ENCODE measurements at places on chromosomes 12 and 14. TPM values are rescaled to one million over a fixed set of nuclear protein-coding genes. Genes with fewer than 3 reads are reported as not detected.

GRCh38 chr12:39588348-39588747 is 31.3 kb downstream of the ABCD2 start:
- no peak for DNase-seq

DNA sequence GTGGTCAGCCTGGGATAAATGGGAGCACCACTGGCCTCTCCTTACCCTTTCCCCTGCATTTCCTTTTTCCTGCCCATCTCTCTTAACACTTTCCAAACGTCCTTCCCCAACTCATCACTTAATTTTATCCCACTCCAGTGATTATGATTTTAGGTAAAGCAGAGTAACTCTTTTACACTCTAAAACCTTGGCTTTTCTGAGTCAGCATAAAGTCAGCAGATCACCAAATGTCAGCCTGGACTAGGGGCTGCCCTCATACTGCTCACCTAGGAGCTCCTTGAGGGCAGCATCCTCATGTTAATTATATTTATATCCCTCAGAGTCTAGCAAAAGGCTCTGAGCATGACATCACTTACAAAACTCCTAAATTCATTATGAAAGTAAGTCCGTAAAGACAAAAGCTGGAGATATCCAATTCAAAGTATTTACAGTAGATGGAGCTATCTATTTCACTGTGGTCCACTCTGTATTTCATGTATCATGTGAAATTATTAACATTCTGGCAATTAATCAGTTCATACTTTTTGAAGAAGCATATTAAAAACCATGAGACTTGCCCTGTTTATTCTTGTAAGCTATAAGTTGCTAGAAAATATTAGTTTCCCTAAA is 17.0 kb upstream of the DICER1 start:
- DNase-seq, result no peak

The P2RX2 gene
- not detected for polyA plus RNA-seq

The ATXN7L3B gene
- 16.7 TPM for polyA plus RNA-seq

- no peak for DNase-seq
Measured at GRCh38 chr14:61271552-61271951, 9.6 kb downstream of the TMEM30B start.

The SRGAP1 gene
- 8.4 TPM for polyA plus RNA-seq

The PTPRO gene
- not detected for polyA plus RNA-seq

- no peak for DNase-seq
Measured at GRCh38 chr14:96776791-96777190, 20.4 kb upstream of the VRK1 start.

DNA sequence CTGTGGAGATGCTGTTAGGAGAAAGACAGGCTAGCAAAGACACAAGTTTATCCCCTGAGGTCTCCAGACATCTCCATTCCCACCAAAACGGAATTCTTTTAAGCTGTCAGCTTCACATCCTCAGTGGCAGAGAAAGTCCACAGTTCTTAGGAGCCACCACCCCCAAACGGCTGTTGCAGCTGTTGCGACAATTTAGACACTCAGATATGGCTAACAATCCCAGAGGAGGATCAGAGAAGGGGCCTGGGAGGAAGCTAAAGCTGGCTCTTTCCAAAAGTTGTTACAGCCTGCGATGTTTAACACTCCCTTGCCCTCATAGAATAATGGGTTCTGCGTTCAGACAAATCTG is 1.9 kb upstream of the ATP5MC2 start:
- DNase-seq, result no peak

GRCh38 chr12:49967777-49968250 is 4.9 kb upstream of the AQP6 start:
- DNase-seq, result no peak

DNA sequence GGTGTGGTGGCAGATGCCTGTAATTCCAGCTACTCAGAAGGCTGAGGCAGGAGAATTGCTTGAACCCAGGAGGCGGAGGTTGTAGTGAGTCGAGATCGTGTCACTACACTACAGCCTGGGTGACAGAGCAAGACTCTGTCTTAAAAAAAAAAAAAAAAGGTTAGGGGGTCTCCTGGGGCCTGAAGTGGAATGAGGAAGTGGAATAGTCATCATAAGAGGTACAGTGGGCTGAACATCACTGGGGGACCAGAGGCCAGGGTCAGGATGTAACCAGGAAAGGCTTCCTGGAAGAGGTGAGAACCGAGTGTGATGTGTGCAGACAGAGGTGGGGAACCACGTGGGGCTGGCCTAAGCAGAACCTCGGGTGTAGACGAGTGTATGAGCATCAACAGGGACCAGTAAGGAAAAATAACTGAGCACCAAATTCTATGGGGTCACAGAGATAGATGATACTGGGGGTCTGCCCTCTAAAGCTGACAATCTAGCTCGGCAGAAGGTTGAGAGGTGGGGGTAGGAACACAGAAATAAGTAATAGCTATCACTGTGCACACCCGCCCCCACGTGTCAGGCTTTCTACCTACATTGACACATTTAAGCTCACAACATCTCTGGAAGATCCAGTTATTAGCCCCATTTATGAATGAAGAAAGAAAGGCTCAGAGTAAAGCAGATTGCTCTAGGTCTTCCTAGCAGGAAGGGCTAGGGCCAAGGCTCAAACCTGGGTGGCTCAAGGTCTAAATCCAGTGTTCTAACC is 5.0 kb upstream of the COX6A1 start:
- no peak for DNase-seq

DNA sequence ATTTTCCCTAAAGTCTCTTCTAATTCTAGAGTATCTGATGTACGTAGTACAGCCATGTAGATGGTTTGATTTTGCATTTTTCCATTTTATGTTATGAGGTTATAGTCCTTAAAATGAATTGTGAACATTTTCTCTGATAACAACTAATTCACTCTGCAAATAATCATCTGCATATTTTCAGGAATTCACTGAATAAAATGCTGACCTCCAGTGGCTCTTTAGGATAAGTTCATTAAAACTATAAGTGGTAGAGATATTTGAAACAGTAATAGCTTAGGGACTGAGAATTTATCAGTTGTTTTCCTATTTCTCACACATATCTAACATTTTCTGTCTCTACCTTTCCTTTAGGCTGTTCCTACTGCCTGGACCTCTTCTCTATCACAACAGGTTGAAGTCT is 4.4 kb downstream of the MSRB3 start:
- no peak for DNase-seq

GRCh38 chr12:89468648-89469326 is 55.8 kb downstream of the GALNT4 start:
- DNase-seq, result no peak

GRCh38 chr14:102457509-102457908 is 52.1 kb downstream of the ANKRD9 start:
- no peak for DNase-seq

The EEA1 gene
- 5.0 TPM for polyA plus RNA-seq

DNA sequence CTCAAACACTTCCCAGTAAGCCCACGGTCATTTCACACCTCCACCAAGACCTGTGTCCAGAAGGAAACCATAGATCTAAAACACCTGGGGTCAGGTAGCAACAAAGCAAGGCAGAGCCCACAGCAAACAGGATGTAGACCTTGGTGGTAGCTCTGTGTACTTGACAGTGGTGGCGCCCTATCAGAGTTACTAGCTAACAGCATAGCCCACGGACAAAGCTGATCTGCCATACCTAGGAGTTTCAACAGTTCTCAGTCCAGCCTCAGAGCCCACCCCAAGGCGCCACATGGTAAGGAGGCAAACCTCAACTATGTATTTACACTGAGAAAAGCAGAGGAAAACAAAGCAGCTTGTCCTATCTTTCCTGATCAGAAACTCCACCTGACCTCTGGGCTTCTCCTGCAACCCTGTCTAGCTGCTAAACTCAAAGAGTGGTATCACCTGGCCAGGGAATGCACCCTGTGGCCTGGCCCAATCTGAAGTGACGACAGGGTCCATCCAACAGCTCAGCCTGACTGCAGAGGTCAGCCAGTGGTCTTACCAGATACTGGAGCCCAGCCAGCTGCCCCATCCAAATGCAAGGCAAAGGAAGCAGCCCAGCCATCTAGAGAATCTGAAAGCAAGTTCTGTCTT is 46.3 kb downstream of the STON2 start:
- DNase-seq, result no peak
